Fibroblast of lung (primary cell): ENCODE measurements at places on chromosomes 2 and 18. TPM values are rescaled to one million over a fixed set of nuclear protein-coding genes. Genes with fewer than 3 reads are reported as not detected.
A peak's percentile ranks its signal among the peaks of the same experiment; 100 is the strongest.

DNA sequence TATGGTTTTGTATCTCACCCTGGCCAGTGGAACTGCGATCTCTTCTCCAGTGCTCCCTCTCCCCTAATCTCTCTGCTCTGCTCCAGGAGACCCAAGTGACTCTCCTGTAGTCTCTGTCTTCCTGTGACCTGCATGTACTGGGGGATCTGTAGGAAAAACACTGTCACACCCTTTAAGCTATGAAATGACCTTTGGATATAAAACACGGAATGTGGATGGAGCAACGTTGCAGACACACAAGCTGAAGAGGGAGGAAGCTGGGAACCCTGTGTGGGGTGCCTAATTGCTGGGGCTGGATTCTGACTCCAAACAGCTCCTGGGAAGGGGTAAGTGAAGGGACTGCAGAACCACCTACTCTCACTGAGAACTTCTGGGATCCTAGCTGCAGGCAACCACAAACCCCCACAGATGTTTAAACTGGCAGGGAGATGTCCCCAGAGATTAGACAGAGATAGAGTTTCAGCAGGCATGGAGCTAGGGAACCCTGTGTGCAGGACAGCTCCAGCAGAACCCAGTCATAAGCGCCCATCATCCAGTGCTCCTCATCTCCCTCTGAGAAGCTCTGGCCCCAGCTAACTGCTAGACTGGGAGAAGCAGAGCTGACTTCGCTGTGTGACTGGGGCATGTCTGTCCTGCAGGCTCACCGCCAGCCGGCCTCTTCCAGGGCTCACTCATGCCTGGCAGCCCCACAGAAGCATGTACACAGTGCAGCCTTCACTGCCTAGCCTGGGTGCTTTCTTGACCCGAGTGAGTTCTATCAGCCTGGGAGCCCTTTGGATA lies 482.7 kb upstream of the SETBP1 start:
- DNase-seq, result no peak

- DNase-seq, result peak; percentile 77
Measured at GRCh38 chr2:11004199-11004598, 92.5 kb downstream of the KCNF1 start.

DNA sequence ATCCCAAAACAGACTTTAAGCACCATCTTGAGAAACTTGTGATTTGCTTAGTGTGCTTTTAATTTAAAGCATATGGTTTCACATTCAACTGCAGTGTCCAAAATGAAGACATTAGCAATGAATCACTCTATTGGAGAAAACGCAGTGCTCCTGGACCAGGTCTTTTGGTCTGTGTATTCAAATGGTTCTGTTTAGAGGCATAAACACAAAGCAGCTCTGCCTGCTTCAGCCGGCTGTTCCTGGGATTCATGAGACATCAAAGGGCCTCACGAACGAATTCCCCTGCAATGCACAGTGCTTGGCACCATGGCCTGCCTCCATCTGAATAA lies 117.1 kb upstream of the SP5 start:
- no peak for DNase-seq

- no peak for DNase-seq
Measured at GRCh38 chr2:121202541-121203310, 82.3 kb downstream of the TFCP2L1 start.

DNA sequence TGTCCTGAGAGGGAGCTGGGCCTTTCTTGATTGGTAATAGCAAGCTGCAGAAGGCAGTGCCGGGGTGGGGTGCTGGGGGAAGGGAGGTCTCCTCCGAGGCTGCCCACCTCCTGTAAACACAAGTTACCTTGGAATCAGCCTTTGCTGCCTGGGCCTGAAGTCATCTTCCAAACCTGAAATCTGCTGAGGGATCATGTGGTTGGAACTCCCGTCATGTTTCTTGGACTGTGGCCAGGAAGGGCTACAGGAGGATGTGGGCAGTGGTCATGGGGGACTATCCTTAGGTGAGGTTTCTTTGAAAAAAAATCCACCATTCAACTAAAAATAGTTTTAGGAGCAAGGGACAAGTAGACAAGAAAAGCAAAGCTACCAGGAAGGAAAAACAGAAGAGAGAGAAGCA lies 74.2 kb downstream of the CDK15 start:
- DNase-seq, result peak; percentile 67

- no peak for DNase-seq
Measured at GRCh38 chr2:9285921-9286320, 79.3 kb downstream of the ASAP2 start.

Gene B3GNT7
- under 0.01 and 0.17 TPM in 2 replicates for total RNA-seq
